ENCODE measurements at places on chromosomes 3 and 15.

GRCh38 chr15:65663521-65663920, 41.8 kb downstream of the SLC24A1 start:
- DNase-seq: no peak

DNA sequence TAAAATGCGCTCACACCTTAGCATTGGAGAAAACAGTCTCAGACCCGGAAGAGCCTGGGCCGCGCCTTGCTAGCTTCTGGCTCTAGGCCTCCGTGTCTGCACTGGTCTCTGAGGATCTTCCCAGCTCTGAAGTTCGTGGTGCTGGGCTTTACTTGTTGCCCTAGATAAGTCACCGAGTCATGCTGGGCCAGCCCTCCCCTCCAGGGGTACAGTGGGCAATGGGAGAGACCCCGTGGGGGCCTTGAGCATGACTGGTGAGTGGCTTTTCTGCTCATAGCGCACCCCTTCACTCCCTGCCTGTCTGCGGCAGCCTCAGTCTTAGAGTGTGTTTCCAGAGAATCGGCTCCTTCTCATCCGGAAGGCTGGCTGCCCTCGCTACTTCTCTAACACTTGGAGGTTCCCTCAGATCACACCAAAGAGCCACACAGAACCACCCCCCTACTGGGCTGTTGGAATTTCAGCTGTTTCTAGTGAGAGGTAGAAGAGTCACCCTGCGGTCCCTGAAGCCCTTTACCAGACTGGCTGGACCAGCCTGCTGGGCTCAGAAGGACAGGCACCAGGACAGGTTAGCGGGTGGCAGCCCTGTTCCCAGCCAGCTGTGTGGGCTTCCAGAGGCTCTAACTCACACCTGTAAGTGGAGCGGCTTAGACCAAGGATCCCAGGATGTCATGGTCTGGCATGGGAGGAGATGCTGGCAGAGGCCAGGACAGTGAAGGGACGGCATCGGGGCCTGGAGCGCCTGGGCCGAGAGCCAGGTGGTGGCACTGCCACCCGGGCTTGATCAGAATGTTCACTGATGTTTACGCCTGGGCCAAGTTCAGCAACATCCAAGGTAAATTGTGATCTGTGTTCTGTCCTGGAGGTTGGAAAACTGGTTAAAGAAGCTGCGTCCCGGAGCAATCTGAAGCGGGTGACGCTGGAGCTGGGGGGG, 17.9 kb downstream of the ALDH1A3 start:
- DNase-seq: no peak

DNA sequence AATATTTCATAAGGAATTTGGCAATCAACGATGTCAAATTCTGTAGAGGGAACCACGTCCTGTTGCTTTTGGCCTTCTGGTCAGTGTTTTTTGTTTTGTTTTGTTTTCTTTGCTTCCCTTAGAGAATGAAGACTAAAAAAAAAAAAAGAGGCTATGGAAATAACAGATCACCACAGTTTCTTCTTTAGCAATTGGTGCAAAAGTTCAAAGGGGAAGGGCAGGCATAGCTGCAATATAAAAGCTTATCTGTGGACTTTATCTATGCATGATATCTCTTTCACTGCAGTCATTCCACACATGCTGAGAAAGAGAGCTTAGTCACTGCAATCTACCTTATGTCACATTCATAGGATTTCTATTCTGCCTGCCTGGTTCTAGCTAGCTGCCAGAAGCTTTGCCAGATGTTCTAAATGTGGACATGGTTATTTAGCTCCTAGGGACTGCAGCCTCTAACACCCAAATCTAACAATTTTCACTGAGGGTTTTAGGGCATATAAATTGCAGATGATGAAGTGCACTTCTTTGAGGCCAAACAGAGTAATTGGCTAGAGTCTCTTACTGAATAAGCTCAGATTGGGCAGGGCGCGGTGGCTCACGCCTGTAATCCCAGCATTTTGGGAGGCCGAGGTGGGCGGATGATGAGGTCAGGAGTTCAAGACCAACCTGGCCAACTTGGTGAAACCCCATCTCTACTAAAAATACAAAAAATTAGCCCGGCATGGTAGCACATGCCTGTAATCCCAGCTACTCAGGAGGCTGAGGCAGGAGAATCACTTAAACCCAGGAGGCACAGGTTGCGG, 637.2 kb downstream of the NTRK3 start:
- no peak for DNase-seq

DNA sequence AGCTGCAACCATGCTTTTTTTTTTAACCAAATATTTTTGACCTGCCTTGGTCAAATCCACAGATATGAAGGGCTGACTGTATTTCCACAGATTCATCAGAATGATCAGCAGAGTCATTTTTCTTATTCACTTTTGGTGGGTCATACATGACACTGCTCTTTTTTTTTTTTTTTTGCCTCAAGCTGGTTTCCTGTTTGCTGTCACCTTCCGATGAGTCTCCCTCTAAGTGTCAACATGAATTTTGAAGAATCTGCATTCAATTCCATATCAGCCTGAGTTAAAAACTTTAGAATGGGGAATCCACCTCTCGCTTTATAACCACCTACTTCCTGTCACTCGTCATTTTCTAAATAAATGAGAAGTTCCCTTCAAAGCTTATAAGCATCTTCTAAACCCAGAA, 2.2 kb upstream of the SLC12A8 start:
- DNase-seq: no peak

GRCh38 chr15:98025237-98025636, 64.7 kb downstream of the ARRDC4 start:
- DNase-seq: no peak

- no peak for DNase-seq
These were observed 595.6 kb downstream of the ROBO1 start for GRCh38 chr3:79172241-79172640.

DNA sequence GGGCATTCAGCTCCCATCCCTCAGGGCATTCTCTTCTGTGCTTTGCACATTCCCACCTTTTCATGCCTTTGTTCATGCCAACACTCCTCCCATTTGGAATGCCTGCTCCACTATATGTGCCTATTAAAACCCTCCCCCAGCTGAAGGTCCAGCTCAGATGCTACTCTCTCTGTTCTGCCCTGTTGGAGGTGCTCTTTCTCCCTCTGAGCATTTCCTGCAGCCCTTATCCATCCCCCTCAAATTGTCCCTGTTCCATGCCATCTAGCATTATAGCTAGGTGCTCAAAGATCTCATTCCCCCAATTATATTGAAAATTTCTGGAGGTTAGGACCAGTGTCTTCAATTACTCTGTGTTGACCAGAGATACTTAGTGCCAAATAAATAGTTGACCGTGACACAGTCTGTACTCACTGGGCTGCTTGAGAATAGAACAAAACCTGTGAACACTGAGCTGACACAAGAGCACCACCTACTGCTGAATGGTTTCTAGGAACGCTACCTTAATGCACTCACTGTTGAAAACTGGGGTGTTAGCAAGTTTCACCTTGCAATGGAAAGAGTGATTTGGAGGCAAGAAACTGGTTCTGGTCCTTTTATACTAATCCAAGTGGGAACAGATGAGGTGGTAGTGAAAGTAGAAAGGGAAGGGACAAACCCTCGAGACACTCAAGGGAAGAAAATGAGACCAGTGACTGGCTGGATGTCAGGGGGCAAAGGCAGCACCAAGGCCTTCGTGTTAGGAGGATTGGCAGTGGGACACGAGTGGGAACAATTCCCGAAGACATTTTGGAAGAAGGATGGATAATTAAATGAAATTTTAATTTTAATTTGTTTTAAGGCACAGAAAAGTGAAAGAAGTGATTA, 289.8 kb upstream of the ROPN1 start:
- DNase-seq: no peak

Measured in NCI-H1930 (cell line).